ENCODE measurements at places on chromosomes 12 and 14.

DNA sequence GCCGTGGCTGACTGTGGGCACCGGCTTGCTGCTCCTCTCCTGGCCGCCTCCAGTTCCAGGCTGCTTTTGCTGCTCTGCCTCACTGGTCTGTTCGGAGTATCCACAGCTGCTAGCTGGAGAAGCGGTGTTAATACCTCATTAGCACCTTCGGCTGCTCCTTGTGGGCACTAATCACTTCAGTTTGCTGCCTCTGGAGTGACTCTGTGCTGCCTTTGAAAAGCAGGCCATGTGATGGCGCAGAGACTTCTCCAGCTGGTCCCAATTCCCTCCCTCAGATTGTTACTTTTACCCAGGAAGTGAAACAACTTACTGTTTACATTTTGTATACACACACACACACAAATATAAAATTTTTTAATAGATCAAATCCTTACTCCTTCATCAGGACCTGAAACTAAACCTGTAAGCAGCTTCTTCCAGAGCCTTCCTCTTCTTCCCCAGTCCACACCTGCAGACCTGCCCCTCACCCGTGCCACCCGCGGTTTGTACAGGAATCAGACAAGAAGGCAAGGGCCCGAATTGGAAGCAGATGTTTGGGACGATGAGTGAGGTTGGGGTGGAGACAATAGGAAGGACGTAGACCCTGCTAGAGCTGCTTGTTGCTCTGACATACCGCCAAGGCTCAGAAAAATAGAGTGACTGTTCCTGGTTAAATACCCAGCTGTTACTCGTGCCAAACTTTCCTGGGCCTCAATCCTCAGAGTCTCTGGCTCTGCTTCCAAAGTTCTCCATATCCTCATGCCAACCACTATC is 41.5 kb upstream of the LTBP2 start:
- DNase-seq, result no peak

- DNase-seq, result no peak
These were observed 17.7 kb upstream of the NRXN3 start for GRCh38 chr14:78152201-78153063.

GRCh38 chr12:67751381-67751928 is 102.9 kb downstream of the DYRK2 start:
- DNase-seq, result no peak

DNA sequence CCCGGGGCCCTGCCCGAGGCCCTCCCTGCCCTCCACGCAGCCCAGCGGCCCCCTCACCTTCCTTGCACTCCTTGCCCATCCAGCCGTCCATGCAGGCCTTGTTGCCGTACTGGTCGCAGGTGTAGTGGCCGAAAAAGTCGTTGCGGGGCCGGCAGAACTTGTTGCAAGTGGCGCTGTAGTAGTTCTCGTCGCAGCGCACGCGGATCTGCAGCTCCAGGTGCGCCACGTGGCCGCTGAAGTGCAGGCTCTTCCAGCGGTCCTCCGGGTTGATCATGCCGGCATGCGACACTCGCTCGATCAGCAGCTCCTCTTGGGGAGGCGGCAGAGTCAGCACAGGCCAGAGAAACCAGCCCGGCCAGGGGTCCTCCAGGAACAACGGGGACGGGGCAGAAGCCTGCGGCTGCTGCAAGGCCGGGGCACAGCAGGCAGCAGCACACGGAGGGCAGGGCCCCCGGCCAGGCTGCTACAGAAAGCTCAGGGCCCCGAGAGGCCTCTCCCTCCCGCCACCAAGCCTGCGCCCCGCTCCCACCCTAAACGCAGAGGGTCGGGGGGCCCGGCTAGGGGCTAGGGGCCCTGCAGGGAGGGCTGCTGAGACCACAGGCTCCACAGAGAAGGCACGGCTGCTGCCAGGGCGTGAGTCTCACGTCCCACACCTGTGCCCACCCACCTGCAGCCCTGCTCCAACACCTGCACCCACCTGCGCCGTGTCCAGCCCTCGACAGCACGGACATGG is 12.7 kb downstream of the JAG2 start:
- DNase-seq, result no peak

- no peak for DNase-seq
These were observed 788.9 kb upstream of the TBX3 start for GRCh38 chr12:115472852-115473251.

DNA sequence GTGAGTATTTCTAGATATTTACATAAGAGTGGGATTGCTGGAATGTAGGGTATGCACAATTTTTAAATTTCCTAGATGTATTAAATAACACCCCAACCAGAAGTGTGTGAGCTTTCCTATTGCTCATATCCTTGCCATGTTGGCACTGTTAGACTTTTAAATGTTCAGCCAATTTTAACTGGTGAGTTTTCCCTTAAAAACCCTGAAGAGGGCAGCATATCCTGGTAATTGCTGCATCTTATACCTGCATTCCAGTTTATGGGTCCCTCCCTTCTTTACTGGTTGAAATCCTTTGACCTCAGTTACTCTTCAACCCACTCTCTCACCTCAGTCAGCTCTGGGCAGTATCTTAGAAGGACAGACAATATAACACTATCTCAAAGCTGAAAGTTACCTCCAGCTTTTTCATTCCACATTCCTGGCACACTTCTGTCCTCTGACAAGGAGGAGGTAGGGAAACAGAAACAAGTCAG is 270.6 kb downstream of the PAWR start:
- DNase-seq, result peak; percentile 1

DNA sequence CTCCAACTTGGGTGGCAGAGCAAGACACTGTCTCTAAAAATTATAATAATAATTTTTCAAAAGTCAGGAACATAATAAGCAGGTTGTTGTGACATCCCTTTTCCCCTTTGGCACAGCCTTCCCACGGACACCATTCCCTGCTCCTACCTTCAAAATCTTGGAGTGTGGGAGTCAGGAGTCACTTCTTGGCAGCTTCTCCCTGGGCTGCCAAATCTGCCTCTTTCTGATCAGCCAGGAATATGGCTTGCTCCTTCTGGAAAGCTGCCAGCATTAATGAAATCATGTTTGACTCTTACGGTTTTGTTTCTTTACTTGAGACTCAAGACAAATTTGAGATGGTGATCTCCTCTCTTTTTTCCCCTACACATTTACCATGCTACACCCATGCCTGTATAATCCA is 391.4 kb upstream of the SYT1 start:
- DNase-seq, result no peak

- DNase-seq, result no peak
These were observed 1885.8 kb upstream of the SEL1L start for GRCh38 chr14:83419420-83419819.

- DNase-seq, result no peak
These were observed 19.4 kb downstream of the GNS start for GRCh38 chr12:64739778-64740177.

DNA sequence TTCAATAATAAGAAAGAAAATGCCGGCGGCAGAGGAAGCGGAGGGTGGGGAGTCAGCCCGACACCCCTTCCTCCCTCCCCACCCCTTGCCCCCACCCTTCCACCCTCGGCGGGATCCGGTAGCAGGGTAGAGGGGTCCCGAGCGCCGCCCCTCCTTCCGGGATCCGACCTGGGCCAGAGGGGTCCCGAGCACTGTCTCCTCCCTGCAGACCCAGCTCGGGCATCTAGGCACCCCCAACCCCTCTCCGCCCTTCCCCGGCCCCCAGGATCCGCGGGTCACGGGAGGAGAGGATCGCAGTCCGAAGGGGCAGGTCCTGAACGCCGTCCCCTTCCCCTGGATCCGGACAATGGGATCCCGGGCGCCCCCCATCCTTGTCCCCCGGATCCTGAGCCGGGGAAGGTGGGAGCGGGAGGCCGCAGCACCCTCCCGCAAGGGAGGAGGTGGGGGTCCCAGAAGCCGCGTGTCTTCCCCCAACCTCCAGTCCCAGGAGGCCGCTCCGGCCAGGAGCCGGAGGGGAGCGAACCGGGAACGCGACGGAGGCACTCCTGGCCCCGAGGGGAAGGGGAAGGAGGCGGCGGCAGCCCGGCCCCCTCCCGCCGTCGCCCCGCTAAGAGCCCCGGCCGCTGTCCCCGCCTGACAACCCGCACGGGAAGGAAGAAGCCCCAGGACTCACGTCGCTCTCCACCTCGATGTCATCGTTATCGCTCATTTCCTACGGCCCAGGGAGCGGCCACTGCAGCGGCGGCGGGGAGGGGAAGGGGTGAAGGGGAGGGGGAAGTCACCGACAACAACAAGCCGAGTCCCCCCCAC is 481 bp downstream of the MAX start:
- peak; percentile 21 for DNase-seq

- DNase-seq, result no peak
These were observed 9.2 kb downstream of the NID2 start for GRCh38 chr14:52059649-52060048.

DNA sequence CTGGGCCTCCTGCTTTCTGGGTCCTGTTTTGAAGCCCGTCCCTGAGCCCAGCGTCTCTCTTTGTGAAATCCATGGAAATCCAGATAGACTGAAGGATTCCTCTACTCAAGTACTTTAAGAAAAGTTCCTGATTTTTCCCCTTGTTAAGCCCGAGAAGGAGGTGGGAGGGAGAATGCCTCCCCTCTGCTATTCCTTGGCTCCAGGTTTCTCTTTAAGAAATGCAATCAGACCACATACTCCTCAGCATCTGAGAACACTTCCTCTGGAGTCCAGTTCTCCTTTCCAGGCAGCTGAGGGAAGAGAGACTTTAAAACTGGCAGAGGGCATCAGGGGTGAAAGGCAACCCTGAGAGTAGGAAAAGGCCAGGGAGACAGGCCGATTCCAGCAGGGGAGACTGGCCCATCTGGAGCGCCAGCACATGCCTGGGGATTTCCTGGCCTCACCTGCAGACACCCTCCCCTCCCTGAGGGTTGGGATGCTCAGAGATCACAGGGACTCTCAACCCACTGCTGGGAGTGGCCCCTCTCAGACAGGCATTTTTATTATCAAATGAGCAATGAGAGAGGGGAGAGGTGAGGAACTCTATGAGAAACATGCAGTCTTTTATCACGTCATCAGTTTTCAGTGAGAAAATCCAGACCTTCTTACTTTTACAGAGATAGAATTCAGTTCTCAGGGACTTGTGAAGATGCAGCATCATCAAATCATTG is 2.0 kb upstream of the EMP1 start:
- DNase-seq, result no peak

GRCh38 chr12:132154941-132155770 is 10.9 kb downstream of the NOC4L start:
- no peak for DNase-seq

DNA sequence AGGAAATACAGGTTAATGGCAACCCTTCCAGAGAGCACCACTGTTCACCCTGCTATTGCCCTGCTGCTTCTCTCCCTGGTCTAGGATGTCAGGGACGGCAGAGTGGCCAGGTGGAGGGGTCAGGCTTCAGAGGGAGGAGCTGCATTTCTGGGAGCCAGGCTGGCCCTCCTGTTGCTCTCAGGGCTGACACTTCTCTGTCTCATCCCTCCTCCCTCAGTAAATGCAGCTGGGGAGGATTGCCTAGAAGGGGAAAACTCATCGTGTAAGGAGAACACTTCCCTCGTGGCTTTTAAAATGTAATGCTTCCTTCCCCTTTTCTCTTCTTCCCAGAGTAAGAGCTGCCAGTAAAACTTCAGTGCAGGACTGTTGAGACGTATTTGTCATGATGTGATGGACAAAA is 20.8 kb downstream of the SUSD6 start:
- DNase-seq, result no peak

GRCh38 chr12:104288635-104289274 is 14.8 kb upstream of the EID3 start:
- DNase-seq, result peak; percentile 93

DNA sequence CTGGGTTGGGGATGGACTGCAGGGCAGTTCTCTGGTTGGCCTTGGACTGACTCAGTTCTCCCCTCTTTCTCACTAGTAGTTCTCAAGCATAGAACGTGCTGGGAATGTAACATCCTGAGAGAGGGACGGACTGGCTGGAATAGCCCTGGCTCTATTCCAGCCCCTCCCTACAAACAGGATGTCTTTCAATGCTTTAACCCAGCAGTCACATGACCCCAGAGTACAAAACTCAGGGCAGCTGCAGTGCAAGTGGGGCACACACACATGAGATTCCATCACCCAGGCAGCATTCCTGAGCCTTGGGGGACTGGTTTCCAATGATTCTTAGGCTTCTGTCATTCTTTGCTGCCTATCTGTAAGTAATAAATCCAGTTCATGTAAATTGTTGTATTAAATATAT is 1.6 kb upstream of the ACOT6 start:
- no peak for DNase-seq

- DNase-seq, result no peak
These were observed 348.3 kb downstream of the ZFP36L1 start for GRCh38 chr14:68444449-68445168.

- DNase-seq, result no peak
These were observed 24.8 kb upstream of the MTHFD1 start for GRCh38 chr14:64363265-64363846.

- no peak for DNase-seq
These were observed at the start of gene TRPV4 for GRCh38 chr12:109833307-109834189. Gene TRPV4, minus strand, starts transcription at chr12:109833398. Its CDS starts 18,602 bp downstream, at chr12:109814796.
